ENCODE measurements at places on chromosomes 13 and 19.

DNA sequence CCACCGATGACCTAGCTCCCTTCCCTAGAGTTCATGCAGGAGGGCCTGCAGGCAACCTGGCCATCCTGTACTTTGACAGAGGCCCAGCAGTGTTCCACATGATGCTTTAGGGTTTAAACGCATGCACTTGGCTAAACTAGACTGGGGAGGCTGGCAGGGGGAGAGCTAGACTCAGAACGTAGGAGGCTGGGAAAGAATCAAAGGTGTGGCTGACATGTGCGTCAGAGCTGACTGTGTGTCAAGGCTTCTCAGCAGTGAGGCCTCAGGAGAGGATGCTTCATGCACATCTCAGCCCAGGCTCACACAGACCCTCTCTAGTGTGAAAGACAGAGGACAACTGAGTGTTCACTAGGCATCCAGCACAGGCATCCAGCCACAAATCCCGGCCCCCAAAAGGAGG is 28.7 kb downstream of the DNMT1 start:
- no peak for DNase-seq

GRCh38 chr19:9877780-9878510 is 42.8 kb downstream of the PIN1 start:
- DNase-seq = no peak

DNA sequence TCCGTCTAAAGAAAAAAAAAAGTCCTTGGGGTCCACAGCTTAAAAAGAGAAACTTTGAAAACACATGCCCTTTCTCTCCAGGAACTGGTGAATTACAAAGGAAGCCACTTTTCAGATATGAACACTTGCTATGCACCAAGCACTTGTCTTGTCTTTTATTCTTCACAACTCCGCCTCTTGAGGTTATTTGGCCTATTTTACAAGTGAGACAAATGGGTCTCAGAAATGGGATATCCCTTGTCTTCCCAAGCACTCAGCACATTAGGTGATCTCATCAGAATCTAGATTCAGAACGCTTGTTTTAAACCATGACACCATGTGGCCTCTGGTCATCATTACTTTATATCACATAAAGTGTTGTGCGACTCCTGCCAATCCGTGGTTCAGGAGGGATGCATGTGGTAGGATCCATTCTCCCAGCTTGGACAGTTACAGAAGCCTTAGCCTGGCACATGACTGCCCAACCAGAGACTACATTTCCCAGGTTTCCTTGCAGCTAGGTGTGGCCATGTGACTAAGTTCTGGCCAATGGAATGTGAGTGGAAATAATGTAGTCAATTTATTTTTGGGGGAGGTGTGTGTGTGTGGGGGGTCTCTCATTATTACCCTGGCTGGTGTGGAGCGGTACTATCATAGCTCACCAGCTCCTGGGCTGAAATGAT is 13.9 kb downstream of the TSKS start:
- DNase-seq = no peak

DNA sequence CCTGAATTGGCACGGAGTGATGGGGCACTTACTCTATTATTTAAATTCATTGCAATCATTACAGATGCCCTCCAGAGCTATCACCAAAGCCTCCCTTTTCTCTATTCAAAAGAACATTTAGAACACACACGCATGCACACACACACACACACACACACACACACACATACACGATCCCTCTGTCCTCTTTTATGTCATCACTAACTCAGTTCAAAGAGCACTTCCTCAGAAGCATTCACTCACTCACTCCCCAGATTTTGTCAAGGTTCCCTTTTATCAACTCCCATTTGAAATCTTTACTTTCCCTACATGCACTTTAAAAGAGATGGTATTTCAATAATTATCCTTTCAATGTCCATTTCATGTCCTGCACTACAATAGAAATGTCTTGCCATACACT is 22.4 kb upstream of the IGFL4 start:
- DNase-seq = no peak

GRCh38 chr19:2636897-2637683 is 65.4 kb downstream of the GNG7 start:
- peak; percentile 74 for DNase-seq

DNA sequence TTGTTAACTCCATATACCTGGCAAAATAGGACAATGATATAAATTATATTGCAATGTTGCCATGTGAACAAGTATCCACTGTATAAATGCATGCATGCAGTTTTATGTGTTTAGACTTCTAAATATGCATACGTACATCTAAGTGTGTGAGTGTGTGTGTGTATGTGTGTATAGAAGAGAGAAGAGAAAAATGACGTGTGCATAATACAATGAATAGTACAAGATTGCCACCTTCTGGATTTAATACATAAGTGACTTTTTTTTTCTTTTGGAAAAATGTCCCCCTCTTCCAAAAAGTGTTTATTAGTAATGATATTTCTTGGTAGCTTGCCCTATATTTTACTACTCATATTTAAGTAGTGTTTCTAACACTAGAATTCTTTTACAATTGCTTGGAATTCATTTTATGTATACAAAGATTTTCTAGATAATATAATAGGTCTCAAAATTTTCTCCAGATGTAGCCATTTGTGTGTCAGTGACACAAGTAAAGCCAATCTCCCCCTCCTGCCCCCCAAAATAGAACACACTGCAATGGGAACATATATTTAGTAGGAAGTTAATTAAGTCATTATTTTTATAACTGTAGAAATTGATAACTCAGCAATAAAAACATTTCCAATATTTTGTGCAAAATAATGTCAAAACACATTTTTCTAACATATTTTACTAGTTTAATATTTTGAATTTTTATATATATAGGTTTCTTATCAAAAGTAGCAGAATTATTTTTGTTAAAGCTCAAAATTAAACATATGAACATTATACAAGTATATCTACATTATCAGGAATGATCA is 783.3 kb upstream of the ATXN8OS start:
- peak; percentile 31 for DNase-seq

DNA sequence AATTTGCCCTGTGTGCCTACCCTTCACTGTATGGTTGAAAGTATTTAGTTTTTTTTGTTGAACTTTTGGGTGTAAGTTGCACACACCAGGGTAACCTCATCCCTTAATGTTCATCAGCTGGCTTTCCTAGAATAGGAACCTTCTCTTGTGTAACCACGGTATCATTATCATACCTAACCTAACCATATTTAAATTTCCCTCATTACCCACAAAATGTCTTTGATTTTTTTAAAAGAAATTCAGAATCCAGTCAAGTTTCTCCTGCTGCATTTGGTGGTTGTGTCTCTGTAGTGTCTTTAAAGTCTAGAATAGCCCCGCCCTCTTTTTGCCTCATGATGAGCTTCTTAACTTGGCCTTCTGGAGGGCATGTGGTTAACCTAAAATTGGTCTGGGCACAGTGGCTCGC is 80.3 kb downstream of the RYR1 start:
- DNase-seq = no peak

GRCh38 chr19:31591258-31591657 is 242.0 kb upstream of the TSHZ3 start:
- DNase-seq = no peak

- DNase-seq = no peak
Observed at GRCh38 chr13:103873725-103874124, 807.5 kb upstream of the SLC10A2 start.

DNA sequence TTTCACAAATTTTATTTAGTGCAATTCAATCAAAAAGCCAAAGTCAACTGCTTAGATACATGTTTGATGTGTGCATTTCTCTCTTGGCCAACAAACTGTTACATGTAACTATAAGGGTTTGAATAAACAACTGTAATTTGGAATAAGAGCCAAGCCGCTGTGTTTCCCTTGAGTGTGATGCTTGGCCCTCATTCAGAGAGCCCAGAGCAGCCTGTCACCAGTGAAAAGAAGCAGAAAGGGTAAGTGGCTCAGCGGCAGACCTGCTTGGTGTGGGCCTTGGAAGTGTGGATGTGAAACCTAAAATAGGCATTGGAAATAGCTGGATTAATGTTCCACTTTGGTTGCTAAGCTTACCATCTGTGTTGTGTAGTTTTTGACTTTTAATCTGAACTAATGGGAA is 924.6 kb downstream of the OLFM4 start:
- no peak for DNase-seq

- no peak for DNase-seq
Observed at GRCh38 chr19:15614507-15615379, at the start of gene CYP4F8. Gene CYP4F8 (plus strand): TSS chr19:15615218. CDS start chr19:15615617, 399 bp downstream.

DNA sequence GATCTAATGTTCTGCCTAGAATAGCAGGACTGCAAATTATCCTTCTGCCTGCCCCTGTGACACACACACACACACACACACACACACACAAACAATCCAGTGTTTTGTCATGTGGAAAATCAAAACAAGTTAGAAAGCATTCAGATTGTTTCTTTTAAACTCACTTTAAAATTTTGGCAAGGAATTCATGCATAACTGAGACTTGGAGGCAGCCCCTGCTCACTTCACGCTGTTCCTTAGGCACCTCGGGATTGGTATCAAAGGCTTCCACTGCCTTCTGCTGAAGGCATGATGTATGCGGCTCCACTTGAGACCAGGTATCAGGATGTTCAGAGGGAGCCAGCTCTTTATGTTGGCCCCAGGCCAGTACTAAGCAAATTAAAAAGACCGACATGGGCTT is 158.7 kb downstream of the OXGR1 start:
- DNase-seq = no peak

DNA sequence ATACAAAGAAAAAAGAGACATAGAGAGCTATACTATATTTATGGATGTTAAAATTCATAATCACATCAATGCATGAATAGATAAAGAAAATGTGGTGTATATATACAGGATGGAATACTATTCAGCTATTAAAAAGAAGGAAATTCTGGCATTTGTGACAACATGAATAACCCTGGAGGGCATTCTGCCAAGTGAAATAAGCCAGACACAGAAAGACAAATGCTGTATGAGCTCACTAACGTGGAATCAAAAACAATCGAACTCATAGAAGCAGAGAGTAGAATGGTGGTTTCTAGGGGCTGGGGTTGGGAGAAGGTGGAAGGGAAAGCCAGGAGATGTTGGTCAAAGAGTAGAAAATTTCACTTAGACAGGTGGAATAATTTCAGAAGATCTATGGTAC is 24.0 kb downstream of the UTP14C start:
- no peak for DNase-seq

GRCh38 chr13:71082631-71083030 is 784.4 kb downstream of the DACH1 start:
- DNase-seq = no peak

DNA sequence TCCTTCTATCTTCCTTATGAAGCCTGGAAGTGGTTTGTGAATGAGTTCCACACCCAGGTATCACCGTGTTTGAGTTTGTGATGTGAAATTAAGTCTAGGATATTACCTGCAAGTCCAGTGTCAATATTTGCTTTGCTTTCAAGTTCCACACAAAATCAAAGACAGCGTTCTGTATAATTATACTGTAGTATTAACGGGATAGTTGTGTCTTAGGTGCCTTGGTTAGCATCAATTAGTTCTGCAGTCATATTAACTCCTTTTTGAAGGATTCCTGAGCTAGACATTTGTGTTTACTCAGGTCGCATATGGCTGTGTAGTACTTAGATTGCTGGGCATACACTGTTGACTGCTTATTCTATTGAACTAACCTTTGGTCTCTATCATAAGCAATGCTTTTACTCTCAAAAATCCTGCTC is 54.4 kb downstream of the ERCC5 start:
- no peak for DNase-seq

DNA sequence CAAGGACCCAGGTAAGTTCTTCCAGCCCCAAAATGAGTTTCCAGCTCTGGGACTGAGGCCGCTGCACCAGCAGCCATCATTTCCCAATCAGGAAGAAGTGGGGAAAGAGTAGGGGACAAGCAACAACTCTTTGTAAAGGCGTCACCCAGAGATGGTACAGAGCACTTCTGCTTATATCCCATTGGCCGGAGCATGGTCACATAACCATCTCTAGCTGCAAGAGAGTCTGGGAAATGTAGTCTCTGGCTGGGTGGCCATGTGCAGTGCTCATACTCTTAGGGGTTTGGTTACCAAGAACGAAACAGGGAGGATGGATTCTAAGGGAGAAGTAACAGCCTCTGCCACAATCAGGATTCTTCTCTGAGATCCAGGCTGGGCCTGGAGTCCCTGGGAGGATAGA is 26.3 kb downstream of the CKM start:
- no peak for DNase-seq

GRCh38 chr19:50046649-50047503 is 21.1 kb downstream of the ZNF473 start:
- DNase-seq = peak; percentile 48

- no peak for DNase-seq
Observed at GRCh38 chr13:98217597-98217996, 40.5 kb upstream of the RNF113B start.

DNA sequence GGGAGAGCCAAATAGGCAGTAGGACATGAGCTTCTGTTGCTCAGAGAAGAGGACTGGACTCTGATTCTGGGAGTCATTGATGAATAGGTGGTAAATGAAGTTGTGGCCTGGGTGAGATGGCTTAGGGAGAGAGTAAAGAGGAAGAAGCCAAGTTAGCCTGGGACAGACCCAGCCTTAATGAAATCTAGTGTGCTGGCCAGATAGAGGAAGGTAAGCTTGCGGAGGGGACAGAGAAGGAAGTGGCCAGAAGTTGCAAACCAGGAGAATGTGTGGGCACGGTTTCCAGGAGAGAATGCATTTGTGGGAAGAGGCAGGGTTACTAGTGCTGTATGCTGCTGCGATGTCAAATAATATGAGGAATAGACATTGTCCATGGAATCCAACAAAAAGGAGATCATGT is 83.3 kb upstream of the OLFM4 start:
- no peak for DNase-seq

DNA sequence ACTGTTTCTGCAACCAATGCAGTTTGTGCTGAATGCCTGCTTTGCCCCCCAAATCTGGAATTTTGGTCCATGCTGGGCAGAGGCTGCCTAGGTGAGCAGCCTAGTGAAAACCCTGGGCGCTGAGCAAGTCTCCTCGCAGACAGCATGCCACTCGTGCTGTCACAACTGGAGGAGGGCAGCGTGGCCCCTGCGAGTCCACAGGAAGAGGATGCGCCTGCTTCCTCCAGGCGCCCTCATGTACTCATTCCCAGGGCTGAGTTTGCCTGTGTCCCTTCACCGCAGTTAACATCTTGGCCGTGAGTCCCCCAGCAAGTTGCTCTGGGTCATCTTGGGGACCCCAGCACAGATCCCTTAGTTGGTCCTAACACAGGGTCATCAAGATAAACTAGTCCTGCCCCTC is 26.2 kb upstream of the TMEM160 start:
- no peak for DNase-seq

GRCh38 chr13:103273825-103274224 is 207.6 kb upstream of the SLC10A2 start:
- DNase-seq = no peak

GRCh38 chr19:41339936-41340335 is 13.8 kb downstream of the TGFB1 start:
- no peak for DNase-seq

Measured in HEK293T (cell line).